Panc1 (cell line): ENCODE measurements at places on chromosomes 2 and 18. TPM values are rescaled to one million over a fixed set of nuclear protein-coding genes. Genes with fewer than 3 reads are reported as not detected.

The SF3B6 gene
- 129 TPM for total RNA-seq

DNA sequence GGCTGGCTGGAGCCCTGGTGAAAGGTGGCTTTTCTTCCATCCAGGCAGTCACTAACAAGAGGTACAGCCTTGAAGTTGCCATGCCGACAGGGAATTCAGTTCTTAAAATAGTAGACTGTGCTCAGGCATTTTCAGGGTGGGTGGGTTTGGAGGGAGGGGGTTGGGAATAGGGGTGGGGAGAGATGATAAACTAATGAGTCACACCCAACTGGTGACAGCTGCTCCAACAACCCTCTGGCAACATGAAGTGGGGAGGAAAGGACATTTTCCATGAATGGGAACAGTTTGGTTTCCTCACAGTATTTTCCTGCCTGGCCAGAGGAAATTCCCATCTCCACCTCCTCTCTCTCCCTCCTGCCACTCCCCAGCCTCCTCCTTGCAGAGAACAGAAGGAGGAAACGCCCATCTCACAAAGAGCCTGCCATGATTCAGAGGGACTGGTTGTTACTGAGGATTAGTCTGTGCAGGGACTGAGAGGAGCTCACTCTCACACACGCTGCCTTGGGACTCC is 113.0 kb upstream of the SLC1A4 start:
- H3K27me3 ChIP-seq = no peaks in the 10 kb centered on the region
- H3K27ac ChIP-seq = no peak overlapping the region
- no peak for DNase-seq
- H3K4me1 ChIP-seq = no peaks in the 10 kb centered on the region; the same call in 1 of the 2 replicates
- no peaks in the 10 kb centered on the region for H3K36me3 ChIP-seq
- H3K4me3 ChIP-seq = no peak overlapping the region

The MAL gene
- total RNA-seq = 1.3 TPM

- H3K36me3 ChIP-seq = no peaks in the 10 kb centered on the region
- H3K27ac ChIP-seq = no peak overlapping the region
- H3K4me1 ChIP-seq = no peaks in the 10 kb centered on the region
- H3K27me3 ChIP-seq = no peaks in the 10 kb centered on the region; the same call in 1 of the 2 replicates
These were observed 21.5 kb upstream of the SPRED2 start for GRCh38 chr2:65453916-65454315.

The ZNF385B gene
- total RNA-seq = 0.28 TPM

DNA sequence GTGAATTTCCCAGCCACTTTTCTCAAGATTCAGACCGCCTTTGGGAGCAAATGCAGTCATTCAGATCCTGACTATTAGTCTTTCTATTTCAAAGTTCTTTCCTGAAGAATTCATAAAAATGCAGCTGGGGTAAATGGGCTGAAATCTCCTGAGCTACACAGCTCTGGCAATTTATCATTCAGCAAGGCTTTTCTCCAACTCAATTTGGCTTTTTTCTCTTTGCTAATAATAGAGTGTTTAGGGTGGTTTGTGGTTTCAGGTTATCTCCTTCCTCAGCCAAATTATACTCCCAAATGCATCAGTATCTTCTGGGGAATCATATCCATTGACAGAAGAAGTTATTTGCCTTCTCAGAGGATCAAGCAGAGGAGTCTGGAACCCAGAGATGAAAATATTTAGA is 282.4 kb upstream of the SLC14A2 start:
- no peak overlapping the region for H3K27ac ChIP-seq
- no peaks in the 10 kb centered on the region for H3K4me1 ChIP-seq
- no peak overlapping the region for H3K4me3 ChIP-seq
- no peaks in the 10 kb centered on the region for H3K36me3 ChIP-seq
- DNase-seq = no peak
- no peaks in the 10 kb centered on the region for H3K27me3 ChIP-seq
